Iris pigment epithelial cell (primary cell): ENCODE measurements at places on chromosomes 12 and 14.
A peak's percentile ranks its signal among the peaks of the same experiment; 100 is the strongest.

DNA sequence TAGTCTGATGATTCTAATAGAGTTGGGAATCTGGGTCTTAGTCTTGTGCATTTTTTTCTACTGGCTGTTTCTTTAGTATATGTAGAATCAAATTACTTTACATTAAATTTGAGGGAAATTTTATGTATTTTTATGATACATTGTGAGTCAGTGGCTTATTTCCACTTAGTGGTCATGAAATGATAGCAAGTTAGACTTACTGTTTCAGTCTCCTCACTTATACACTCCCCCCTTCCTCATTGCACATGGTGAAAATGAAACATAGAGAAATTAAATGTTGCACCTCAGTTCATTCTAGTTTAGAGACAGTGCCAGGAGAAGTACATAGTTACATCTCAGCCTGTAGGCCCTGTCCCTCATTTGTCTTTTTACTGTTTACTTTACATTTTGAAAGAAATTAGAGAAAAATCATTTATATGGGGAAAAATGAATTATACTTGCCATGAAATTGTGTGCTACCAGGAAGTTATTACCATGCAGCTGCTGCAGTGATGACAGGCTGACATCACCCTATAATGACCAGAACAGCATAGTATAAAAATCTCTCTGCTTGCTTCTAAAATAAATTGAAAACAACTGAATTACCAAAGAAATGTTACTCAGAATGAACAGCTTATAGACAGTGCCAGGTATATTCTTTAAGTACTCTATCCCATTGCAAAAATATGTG is 113.2 kb downstream of the TRMT5 start:
- peak; percentile 7 for DNase-seq

DNA sequence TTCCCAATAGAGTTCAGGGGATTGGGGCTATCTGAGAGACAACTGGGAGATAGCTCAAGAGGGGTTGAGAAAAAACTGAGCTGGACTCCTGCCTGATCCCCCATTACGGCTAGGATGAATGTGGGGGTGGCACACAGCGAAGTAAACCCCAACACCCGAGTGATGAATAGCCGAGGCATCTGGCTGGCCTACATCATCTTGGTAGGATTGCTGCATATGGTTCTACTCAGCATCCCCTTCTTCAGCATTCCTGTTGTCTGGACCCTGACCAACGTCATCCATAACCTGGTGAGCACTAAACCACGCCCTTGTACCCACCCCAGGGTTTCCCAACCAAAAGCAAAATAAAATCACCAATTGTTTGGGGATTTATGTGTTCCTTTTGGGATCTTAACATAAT is 1.0 kb downstream of the ORMDL2 start:
- peak; percentile 43 for DNase-seq

DNA sequence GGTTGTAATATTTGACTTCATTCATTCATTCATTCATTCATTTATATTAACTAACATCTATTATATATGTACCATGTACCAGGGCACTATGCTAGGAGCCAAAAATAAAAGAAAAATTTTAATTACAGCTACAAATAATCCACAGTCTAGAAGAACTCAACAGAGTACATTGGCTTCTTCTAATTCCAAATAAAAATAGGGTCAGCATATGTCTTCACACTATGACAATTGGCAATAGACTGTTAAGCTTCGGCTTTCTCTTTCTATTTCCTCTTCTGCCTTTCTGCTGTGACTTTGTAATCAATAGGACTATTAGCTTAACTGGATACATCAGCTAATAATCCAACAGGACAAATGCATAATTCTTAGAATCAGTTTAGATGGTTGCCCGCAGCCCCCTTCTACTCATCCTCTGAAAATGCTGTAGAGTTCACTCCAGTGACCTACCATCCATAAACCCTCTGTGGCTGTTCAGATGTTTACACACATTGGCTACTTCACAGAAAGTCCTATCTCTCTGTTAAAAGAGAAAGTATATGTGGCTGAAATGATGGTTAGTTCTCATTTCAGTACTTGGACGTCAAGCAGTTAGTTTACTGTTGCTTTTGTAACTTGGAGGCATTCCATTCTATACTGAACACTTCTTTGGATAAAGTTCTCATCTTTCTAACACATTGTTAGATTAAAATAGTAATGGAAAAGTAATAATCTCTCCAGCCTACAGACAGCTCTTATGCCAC is 445.5 kb upstream of the GARIN6 start:
- DNase-seq, result no peak

DNA sequence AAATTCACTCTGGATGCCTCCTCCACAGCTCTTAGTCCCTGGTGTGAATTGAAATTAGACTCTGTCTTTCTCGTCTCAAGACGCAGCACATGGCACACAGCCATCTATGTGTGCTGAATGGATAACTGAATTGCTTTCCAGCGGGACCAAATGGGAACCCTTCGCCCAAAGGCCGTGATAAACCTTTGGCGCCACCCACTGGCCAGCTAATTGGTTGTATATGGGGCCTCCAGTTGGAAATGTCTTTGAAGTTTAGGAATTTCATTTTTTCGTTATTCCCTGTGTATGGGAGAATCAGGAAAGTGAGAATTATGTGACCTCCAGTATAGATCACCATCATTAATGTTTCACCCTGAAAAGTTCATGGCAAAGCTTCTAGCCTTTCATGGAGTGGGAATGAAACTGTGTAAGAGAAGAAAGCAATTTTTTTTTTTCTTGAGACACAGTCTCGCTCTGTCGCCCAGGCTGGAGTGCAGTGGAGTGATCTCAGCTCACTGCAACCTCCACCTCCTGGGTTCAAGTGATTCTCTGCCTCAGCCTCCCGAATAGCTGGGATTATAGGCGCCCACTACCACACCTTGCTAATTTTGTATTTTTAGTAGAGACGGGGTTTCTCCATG is 9.8 kb upstream of the HSP90AA1 start:
- DNase-seq, result peak; percentile 71

DNA sequence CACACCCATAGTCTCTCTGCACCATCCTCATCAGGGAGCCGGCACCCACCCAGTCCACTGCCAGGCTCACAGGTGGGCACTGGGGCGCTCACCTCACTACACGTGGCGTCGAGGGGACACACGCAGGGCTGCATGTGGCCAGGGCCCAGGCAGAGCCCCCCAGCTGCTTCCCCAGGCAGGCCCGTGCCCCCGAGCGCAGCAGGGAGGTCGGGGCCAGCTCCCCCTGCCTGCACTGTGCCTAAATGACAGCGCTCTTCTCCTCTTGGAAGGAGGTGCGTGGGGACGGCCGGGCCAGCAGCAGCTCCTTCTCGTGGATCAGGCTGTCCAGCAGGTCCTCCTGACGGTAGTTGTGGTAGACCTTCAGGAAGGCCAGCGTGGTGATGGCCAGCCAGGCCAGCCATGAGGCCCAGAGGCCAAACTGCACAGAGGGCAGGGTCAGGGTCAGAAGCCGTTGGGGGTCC is 11.3 kb downstream of the TMEM179 start:
- DNase-seq, result no peak

- no peak for DNase-seq
Measured at GRCh38 chr12:42575717-42576116, 13.8 kb downstream of the PRICKLE1 start.

- no peak for DNase-seq
Measured at GRCh38 chr12:109765446-109765810, 51.8 kb downstream of the FAM222A start.

DNA sequence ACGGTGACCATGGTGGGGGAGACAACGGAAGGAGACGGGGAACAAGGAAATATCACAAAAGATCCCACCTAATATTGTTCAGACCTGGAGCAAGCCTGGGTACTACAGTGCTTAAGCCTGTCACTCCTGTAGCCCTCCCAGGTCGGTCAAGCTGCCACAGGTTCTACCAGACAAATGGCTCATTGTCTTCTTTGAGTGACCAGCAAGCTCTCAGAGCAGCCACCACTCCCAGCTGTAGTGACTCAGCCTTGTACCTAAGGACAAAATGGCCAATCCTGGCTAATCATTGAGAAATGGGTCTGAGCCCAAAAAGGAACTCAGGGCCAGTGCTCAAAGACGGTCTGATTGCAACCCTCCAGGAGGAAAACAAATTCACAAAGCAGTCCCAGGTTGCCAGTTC is 238.4 kb upstream of the NOS1 start:
- no peak for DNase-seq

- no peak for DNase-seq
Measured at GRCh38 chr14:23128969-23129758, 10.1 kb upstream of the CEBPE start.

GRCh38 chr12:131077931-131078391 is 124.3 kb downstream of the ADGRD1 start:
- DNase-seq, result no peak

GRCh38 chr14:76760331-76761135 is 735 bp upstream of the VASH1 start:
- DNase-seq, result no peak

DNA sequence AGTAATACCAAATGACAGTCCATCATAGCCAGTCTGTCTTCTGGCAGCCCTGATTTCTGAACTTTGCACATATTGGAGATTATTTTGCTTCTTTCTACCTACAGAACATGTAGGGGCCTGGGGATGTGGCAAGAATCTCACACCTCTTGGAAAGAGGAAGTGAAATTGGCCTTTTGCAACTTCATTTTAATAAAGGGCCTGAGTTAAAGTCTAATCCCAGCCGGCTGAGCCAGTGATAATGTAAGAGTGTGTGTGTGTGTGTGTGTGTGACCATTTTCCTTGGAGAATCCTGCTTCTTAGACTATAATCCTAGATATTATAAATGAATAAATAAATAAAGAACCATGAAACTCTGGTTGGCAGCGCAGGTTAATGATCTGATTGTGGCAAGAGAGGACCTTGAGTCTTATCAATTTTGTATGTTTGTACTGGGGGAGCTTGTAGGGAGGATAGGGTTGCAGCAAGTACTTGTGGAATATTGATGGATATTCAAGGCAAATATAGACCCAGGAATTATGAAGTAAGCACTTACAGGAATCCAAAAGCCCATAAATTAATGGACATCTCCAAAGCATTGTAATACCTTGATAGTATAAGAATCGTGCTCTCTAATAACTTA is 233.2 kb upstream of the AMIGO2 start:
- DNase-seq, result no peak

GRCh38 chr14:63342371-63342770 is 23.6 kb upstream of the GPHB5 start:
- no peak for DNase-seq

- no peak for DNase-seq
Measured at GRCh38 chr14:29163109-29163508, 396.5 kb downstream of the FOXG1 start.

DNA sequence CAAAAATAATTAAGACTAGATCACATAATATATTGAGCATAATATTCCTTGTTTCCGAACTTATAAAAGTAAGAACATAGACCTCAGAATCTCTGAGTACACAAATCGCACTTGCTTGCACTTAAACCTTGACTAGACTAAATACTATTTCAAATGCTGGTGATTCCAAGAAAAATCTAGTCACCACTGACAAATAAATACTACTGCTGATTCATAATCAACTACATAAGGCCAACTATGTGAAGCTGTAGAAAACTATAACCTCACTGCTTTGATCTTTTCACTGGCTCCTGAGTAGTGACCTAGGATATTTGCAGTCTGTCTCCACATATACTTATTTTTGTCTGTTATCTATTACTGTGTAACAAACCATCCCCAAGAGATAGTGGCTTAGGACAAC is 245.4 kb downstream of the DIO2 start:
- DNase-seq, result peak; percentile 18

GRCh38 chr12:897386-897785 is 52.1 kb downstream of the RAD52 start:
- no peak for DNase-seq

GRCh38 chr14:63717702-63718101 is 10.2 kb downstream of the SGPP1 start:
- no peak for DNase-seq

GRCh38 chr14:91392623-91393303 is 24.9 kb downstream of the CCDC88C start:
- no peak for DNase-seq

- DNase-seq, result no peak
Measured at GRCh38 chr12:3732901-3733300, 20.0 kb downstream of the CRACR2A start.

DNA sequence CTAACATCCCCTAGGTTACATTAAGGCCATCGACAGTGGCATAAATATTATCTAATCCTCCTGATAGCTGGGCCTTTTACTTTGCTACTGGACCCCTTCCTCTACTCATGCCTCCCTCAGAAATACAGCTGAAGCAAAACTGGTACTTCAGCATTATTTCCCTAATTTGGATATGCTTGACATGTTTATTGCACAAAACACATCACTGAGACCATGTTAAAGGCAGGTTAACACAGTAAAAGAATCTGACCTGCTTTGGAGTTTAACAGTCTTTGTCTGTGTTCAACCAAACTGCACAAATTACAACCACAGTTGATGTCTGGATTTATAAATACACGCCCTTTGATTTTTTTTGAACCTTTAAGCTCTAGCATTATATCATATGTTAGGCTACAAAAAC is 156.6 kb downstream of the FOXA1 start:
- DNase-seq, result no peak

DNA sequence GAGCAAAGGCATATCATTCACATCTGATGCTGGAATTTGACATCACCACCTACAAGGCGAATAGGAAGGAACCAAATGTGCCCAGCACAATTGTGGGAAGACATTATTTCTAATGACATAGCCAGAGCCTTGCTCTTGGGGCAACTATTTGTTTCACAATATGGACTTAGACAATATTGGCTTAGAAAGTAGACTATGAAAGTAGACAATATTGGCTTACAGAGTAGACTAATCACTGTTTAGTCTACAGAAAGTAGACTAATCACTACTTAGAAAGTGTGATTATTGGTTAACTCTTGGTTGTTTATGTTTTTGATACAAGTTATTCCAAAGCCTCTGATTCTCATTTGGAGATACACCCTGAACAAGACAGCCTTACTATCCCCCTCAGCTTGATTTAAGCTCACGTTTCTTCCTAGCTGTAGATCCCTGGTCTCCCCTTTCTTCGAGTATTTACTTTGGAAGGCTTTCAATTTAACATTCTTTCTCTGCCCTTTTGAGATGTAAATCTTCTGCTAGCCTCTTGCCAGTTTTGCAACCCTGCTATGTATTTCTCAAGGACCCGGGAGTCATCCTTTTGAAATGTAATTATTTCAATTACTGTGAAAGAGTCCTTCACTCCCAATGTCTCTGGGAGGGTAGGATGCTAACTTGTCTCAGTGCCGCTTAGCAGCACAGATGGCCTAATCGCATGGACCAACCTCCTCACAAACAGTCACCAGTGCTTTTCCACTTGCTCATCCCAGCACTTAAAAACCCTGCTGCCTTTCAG is 843.2 kb downstream of the GALC start:
- DNase-seq, result peak; percentile 0

DNA sequence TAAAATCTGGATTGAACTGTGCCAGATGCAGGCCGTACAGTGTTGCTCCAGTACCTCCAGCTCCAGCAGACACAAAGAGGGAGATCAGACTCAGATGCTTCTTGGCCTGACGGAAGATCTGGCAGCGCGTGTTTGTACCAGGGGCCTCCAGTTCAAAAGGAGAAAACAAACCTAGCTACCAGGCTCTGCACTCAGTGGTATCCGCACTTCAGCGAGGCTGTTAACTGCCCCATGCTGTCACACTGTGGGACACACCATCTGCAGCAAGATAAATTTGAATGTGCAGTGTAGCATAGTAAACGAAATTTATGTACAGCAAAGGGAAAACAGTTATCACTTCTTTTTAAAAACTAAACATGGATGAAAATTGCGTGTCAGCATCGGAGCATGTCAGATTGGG is 5.1 kb downstream of the DYNC1H1 start:
- no peak for DNase-seq
